ENCODE measurements at places on chromosomes 6 and 20.

DNA sequence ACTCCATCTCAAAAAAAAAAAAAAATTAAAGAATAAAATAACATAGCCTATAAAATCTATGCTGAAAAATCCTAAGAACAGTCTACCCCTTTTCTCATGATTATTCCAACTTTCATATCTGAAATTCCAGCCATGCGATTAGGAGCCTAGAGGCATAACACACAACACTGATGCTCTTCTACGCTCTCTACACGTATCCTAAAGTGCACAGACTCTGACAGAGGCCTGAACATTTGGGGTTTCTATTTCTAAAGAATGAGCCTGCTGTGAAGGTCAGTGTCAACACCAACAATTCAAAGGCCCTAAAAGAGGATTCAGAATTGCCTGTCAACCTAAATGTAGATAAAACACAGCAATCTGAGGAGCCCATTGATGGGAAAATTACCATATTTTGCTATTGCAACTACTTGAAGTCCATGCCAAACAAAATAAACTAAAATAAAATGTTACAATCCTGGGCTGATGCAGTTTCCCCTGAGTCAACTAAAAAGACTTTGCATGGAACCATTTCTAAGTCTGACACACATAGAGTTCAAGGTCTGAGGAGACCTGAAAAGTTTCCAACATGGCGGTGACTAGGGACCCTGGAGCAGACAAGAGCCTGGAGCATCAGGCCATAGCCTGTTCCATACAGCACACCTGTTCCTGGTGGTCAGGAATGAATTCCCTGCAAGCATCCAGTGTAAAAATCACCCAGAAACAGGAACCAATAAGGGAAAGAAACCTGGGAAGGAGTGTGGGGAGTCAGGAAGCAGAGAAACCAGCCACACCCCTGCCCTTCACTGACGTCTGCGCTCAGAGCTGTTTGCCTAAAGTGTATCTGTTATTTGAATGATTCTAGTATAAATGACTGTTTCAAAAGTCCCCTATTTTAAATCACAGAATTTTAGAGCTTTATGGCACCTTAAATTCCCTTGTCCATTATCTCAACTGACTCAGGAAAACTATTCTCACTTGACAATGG, 11.8 kb downstream of the NINL start:
- DNase-seq: no peak

- no peak for DNase-seq
Measured at GRCh38 chr20:17481661-17482060, 49.5 kb downstream of the BFSP1 start.

DNA sequence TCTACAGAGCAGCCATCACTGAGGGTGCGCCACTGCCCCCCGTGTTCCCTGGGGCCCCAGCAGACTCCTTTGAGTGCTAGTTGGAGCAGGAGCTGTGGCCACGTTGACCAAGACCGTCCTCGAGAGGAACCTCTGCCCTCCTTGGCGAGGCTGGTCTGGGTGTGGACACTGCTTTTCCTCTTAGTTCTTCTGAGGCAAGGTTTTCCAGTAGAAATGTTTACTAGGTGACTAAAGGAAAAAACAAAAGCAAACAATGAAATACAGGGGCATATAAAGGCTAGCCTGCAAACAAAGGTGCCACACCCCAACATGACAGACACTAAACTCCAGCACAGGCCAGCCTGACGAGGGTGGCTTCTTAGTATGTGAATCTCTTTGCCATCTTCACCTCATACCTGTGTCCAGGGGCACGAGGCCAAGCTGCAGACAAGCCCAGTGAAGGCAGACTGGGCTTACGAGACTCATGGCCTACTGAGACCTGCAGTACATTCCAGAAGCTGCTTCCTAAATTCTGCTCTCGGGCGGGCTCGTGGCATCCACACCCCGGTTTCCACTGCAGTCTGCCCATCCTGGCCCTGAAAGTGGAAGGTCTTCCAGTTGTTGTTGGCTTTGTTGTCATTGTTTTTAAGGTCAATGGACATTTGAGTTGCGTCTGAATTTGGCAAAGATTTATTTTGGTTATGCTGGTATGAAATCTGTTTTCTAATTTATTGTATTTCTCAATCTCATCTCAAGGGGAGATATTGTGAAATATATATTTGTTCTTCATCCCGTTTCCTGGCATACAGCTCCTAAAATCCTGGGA, 39.2 kb downstream of the FAM50B start:
- no peak for DNase-seq

GRCh38 chr6:157086632-157087031, 236.7 kb downstream of the TMEM242 start:
- no peak for DNase-seq

- DNase-seq: no peak
Measured at GRCh38 chr6:156809034-156809433, 31.9 kb downstream of the ARID1B start.

GRCh38 chr6:151400473-151400872, 9.1 kb upstream of the ZBTB2 start:
- no peak for DNase-seq

DNA sequence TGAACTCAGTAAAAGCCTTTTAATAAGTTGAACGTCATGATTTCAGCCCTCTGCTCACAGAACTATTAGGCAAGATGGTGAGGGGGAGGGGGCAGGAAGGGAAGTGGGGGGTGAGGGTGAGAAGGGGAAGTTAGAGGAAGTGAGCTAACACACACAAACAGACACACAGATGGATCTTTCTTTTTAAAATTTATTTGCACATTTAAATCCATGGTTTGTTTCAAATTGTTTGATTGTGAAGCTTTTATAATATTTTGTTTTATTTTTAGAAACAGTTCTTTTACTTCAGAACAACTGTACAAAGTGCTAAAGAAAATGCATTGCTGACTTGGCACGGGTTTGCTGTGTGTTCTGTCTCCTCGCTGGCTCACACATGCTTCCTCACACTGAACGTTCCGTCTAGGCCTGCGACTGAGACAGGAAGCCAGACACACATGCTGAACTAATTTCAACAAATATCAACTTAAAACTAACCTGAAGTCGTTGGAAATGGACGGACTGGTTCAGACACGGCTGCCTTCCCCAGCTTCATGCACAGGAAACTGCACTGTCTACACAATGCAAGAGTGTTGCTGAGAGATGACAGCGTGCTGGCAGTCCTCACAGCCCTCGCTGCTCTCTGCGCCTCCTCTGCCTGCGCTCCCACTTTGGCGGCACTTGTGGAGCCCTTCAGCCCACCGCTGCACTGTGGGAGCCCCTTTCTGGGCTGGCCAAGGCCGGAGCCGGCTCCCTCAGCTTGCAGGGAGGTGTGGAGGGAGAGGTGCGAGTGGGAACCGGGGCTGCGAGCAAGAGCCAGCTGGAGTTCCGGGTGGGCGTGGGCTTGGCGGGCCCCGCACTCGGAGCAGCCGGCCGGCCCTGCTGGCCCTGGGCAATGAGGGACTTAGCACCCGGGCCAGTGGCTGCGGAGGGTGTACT, 8.1 kb upstream of the ZBP1 start:
- peak; percentile 40 for DNase-seq

DNA sequence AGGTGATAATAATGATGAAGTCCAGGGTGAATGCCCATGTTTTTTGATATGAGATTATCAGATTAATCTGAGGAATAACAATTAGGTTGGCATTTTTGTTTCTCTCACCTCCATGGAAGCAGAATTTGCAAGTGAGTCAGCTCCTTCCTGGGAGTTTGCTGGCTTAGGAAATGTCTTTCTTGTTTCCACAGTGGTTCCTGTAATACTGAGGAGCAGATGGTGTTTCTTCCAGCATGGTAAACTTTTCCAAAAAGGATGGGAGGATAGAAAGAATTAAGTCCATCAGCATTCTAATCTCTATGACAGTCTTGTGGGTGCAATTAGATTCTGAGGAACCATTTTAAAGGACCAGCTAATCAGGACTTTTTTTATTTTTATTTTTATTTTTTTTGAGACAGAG, 40.5 kb downstream of the SNAP25 start:
- no peak for DNase-seq

DNA sequence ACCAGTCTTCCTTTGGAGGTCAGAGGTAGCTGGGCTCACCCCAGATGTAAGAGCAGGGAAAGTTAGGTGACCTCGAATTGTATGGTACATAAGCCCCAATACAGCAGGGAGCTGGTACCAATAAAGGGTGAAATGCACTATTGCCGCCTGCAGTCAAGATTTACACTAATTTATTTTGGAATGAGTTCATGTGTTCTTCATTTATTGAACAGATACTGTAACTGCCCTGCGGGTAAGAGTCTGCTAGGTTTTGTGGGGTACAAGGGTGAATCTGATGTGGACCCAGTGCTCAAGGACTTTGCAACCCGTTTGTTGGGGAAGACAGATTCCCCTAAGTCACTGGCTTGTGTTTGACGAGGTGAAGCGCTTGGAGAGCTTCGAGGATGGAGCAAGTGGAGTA, 2.5 kb upstream of the DNAJC5 start:
- no peak for DNase-seq
